ENCODE measurements at places on chromosomes 1 and 21. TPM values are rescaled to one million over a fixed set of nuclear protein-coding genes. Genes with fewer than 3 reads are reported as not detected.

- DNase-seq, result no peak
Measured at GRCh38 chr1:32818804-32819541, 1.5 kb downstream of the S100PBP start.

The HRNR gene
- not detected for total RNA-seq

GRCh38 chr1:50080904-50081586 lies 27.7 kb upstream of the ELAVL4 start:
- no peak for DNase-seq

GRCh38 chr1:12019858-12020509 lies 686 bp downstream of the MIIP start:
- DNase-seq, result no peak

DNA sequence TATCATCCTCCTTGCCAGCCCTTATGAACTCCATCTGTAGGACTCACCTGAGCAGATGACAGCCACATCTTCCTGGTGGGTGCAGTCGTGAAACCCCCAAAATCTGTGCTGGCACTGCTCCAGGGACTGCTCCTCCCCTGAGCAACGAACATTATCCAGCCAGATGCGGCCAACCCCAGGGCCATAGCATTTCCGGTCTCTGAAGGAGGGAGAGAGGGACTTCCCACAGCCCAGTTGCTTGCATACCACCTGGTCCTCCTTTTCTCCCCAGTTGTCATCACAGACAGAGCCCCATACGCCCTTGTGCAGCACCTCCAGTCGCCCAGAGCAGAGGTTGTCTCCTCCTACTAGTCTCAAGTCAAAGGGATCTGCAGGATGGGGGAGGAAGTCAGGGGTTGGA lies 8.5 kb downstream of the CD5L start:
- DNase-seq, result no peak

DNA sequence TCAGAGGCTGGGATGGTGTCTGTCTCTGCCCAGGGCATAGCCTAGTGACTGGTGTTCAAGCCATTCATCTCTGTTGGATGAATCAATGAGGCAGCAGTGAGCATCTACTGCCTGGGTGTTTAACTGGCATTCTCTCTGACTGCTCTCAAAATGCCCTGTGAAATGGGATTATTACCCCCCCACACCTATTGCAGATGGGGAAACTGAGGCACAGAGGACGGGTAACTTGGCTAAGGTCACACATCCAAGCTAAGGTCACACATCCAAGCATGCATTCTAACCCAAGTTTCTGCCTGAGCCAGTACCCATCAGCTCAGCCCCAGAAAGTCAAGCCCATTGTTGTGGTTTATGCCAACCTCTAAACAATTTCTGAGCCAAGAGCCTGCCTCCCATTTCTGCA lies 5.0 kb downstream of the TTC39A start:
- DNase-seq, result no peak

GRCh38 chr1:1246577-1247340 lies at the start of gene C1QTNF12:
C1QTNF12 (minus strand) TSS chr1:1246722; CDS start chr1:1246690, 32 bp downstream.
- DNase-seq, result no peak

The KLF17 gene
- total RNA-seq, result not detected

The SPATA1 gene
- total RNA-seq, result 3.1 TPM

DNA sequence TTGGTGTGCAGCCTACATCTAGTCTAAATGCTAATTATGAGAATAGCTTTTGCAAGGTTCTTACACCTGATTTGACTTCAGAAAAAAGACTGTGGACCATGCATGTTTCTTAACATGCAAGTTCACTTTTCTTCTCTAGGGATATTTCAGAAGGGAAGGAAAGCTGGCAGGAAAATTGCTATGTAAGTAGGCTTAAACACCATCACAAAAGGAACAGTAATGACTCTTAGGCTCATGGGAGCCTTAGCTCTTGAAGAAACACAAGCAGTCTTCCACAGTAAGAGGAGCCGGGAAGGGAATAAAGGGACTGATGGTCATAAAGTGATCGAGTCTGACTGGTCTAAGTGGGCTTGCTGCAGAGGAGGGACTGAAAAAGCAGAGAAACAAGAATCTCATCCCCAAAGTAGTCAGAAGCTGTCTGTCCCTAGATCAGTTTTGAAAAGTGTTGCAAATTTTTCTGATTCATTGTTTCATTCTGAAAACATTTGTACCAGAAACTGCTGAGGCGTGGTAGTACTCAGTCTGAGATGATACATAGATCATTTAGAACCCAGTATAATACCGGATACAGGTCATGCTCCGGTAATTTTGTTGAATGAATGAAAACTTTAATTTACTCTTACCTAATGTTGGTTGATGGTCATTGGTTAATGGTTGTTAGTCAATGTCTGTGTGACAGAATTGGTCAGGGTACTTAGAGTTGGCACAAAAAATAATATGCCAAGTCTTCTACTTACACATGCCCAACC lies 40.9 kb downstream of the SMYD2 start:
- DNase-seq, result no peak

DNA sequence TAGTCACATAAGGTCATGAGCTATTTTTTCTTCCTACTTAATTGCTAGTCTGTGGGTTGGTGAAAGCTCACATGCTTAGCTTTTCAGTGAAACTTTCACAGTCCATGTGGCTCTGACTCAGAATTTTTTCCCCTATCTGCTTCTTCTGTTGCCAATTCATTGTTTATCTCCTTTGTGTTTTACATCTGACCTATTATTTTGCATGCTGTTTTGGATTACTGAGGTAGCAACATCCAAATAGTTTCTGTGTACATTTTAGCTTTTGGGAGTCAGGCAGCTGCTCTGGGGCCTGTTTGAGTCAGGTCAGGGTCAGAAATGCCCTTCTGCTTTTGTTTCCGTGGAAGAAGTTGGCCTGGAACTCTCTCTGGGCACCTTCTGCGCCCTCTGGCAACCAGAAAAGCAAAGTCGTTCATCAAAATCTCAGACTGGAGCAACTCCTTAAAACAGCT lies 40.0 kb downstream of the ROR1 start:
- DNase-seq, result no peak

DNA sequence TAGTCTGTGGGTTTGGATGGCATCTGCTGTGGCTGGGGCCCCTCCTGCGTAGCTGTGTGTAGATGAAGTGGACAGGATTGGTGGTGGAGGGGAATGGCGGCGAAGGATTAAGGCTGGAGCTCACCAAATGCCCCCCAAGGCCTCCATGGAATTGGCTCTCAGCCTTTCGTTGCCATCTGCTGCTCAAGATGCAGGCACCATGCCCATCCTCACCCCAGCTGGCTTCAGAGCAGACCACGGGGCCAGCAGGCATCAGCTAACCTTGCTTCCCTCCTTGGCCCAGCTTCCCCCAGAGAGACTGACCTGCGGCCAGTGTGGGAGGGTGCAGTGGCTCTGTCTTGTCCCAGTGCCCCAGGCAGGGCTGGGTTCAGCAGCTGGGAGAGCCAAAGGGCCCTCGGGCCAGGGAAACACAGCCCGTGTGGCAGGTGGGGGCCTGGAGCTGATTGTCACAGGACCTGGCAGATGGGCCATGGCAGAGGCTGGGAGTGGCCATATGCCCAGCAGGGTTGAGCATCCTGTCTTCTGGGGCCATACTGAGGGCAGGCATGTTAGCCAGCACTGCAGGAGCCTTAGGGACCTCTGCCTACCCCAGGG lies 66.8 kb upstream of the ACTL8 start:
- DNase-seq, result no peak

The DNAJC6 gene
- 9.0 TPM for total RNA-seq

GRCh38 chr21:34941162-34941561 lies 107.9 kb downstream of the RUNX1 start:
- no peak for DNase-seq

GRCh38 chr21:26070822-26071425 lies 99.6 kb downstream of the APP start:
- no peak for DNase-seq

GRCh38 chr1:42219627-42220026 lies 55.1 kb upstream of the GUCA2A start:
- DNase-seq, result no peak

GRCh38 chr1:231571904-231572303 lies 43.4 kb downstream of the TSNAX start:
- DNase-seq, result no peak

GRCh38 chr21:36668713-36669112 lies 30.2 kb upstream of the SIM2 start:
- DNase-seq, result no peak

The AUNIP gene
- 12.1 TPM for total RNA-seq

DNA sequence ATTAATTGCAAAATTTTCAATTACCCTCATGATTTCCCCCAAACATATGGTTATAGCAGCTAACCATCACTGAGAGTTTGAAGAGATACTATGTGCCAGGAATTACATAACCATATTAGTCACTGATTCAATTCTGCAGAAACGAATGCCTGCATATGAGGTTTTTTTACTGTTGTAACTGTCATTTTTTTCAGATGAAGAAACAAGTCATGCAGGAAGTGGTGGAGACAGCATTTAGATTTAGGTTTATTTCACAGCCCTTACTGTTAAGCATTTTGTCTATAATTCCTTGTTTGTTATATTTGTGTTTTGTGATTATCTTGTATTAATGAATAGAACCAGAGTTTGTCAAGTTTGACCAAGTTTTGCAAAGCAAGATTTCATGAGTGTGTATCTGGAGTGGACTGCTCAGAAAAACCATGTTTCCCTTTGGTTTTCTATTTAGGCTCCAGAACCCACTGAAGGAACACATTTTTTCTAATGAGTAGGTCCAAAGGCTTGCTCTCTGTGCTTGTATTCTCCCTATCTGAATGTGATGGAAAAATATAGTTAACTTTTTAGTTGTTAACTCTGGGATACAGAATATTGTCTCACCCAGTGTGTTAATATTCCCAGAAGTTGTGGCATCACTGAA lies 308.5 kb upstream of the ADAMTS5 start:
- no peak for DNase-seq

DNA sequence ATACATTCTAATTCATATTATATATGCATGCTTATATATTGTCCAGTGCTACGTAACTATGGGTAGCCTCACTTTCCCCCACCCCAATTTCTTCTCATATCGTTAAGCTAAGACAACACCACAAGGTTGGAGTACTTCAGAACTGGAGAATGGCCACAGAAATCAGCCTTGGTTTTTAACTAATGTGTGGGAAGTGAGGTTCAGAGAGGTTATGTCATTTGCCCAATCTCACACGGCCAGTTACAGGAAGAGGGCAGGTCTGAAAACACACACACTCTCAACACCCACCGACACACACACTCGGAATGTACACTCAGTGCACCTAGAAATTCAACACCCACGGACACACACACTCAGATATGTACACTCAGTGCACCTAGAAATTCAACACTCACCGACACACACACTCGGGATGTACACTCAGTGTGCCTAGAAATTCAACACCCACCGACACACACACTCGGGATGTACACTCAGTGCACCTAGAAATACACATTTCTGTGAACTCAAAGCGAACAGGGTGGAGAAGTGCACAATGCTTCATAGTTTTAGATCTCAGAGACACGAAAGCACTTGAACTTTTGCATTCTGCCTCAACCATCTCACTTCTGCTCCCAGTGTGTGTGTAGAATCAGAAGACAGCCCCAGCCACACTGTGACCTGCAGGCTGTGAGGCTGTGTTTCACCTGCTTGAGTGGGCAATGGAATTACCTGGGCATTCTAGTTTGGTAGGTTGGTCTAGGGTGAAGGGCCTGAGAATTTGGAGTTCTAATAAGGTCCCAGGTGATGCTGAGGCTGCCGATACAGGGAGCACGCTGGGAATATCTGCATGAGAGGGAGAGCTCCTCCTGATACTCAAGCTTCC lies 170.4 kb downstream of the CLIC6 start:
- DNase-seq, result no peak

The SUCO gene
- total RNA-seq, result 22.6 TPM

The PFKFB2 gene
- 13.9 TPM for total RNA-seq

GRCh38 chr1:93015590-93015989 lies 54.3 kb upstream of the DIPK1A start:
- DNase-seq, result no peak

- DNase-seq, result no peak
Measured at GRCh38 chr21:43768868-43769167, 7.3 kb downstream of the CSTB start.

DNA sequence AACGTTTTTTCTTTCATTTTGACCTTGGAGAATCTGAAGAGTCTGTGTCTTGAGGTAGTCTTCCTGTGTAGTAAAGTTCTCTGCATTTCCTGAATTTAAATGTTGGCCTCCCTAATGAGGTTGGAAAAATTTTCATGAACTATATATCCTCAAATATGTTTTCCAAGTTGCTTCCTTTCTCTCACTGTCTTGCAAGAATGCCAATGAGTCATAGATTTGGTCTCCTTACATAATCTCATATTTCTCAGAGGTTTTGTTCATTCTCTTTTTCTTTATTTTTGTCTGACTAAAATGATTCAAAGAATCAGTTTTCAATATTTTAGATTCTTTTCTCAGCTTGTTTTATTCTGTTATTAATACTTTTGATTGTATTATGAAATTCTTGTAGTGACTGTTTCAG lies 87.6 kb downstream of the DRAM2 start:
- DNase-seq, result no peak

The DIO1 gene
- total RNA-seq, result not detected

DNA sequence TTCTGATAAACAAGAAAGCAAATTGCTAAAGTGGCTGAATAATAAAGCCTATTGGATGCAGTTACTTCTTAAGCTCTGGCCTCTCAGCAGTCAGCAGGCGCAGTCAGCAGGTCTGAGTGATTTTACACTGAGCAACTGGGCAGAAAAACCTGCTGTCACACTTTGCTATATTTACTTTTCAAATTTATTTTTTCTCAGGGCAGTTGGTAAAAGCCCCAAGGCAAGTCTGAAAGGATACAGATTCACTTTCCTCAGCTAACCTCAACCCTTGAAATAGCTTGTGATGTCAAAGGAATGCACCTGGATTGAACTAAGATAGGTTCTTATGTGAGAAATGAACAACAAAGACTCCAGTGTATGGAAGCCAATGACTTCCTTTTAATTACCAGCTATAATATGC lies 34.0 kb downstream of the ATP5PF start:
- DNase-seq, result no peak

The NPPB gene
- not detected for total RNA-seq

DNA sequence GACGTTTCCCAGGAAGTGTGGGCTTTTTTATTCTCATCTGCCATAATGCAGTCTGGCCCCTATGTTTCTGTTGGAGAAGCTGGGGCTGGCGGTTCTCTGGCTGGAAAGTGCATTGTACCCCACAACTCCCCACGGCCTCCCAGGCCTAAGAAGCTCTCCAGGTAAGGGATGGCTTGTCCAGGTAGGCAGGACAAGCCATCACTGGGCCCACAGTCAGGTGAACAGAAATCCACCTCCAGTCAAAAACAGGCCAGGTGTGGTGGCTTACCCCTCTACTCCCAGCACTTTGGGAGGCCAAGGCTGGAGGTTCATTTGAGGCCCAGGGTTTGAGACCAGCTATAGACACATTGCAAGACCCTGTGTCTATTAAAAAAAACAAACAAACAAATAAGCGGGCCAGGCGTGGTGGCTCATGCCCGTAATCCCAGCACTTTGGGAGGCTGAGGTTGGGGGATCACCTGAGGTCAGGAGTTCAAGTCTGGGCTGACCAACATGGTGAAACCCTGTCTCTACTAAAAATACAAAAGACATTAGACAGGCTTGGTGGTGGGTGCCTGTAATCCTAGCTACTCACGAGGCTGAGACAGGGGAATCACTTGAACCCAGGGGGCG lies 3.1 kb upstream of the WNT9A start:
- DNase-seq, result no peak

GRCh38 chr1:159951551-159951950 lies 2.5 kb downstream of the SLAMF9 start:
- DNase-seq, result no peak

The CAPN8 gene
- total RNA-seq, result 0.54 TPM

Measured in HCT116 (cell line).